CD4-positive, alpha-beta T cell treated with Interleukin-6 at 100 ng/mL for 8 hours (primary cell): ENCODE measurements at places on chromosomes 1 and 21.

DNA sequence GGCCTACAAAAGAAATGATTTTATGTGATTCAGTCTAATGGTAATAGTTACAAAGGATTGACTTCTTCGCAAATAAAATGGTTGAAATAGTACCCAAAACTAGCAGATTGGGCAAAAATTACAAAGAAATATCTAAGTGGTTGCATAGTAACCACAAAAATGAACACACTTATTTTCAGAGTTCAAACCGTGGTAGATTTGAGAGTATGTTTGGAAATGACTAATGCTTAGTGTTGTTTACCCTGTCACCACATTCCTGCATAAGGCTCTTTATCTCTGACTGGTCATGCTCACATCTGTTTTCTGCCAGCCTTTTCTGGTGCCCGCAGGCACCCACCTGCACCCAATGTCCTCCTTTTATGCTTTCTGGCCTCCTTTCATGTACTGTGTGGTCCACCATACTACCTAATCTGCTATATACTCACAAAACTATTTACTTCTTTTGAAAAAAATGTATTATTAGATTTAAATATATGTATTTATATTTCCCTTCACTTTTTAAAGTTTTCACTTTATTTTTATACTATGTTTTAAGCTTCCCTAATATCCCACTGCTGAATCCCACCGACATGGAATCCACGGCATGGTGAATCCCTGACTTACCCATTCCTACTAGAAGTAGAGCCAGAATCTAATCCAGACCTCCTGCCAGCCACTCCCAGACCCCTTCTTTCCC is 30.3 kb downstream of the PTPRC start:
- DNase-seq = peak; percentile 64

DNA sequence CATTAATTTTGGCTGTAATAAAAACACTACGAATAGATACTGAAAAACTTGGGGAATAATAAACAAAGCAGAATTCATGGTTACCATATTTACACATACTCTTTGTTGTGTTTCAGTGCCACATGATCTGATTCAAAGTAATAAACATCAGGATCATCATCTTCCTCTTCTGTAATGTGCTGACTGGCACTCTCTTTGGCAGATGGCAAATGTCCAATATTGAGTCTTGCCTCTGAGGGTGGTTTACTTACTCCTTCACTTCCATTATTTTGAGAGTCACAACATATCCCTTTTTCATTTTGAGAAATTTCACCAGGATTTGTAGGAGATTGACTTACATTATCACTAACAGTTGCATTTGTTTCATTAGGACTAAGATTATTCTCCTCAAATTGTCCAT is 50.7 kb downstream of the ZZZ3 start:
- DNase-seq = no peak

GRCh38 chr1:4762146-4762545 is 107.7 kb downstream of the AJAP1 start:
- DNase-seq = no peak

DNA sequence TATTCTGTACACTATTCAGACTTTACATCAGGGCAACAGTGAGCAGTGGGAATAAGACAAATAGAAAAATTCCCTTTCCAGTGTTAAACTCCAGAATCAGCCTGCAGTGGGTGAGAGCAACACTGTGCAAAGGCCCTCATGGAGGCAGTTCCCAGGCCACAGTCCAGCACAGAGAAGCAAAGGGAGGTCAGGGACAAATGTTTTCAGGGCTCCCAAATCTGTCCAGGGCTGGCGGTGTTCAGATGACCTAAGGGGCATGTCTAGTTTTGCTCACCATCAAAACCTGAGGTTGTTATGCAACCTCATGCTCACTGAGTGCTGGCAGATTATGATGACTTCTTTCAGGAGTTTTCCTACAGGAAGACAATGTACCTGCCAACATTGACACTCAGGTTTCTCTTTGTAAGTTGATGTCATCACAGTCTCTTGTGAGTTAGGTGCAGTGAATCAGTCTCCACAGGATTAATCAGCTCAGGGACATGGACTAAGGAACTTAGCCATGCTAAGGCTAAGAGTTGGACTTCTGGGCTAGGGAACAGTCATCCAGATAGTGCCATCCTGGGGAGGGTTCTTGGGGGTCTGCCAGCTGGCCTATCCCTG is 3.6 kb upstream of the LCE5A start:
- DNase-seq = no peak

- no peak for DNase-seq
Observed at GRCh38 chr1:14003552-14003951, 303.6 kb downstream of the PRDM2 start.
